Activated CD8-positive, alpha-beta memory T cell treated with anti-CD3 and anti-CD28 coated beads, Interleukin-2, amount 10 ng/mL, durations not matched to agents 7 days and 5 days (primary cell): ENCODE measurements at places on chromosomes 12 and 14.

DNA sequence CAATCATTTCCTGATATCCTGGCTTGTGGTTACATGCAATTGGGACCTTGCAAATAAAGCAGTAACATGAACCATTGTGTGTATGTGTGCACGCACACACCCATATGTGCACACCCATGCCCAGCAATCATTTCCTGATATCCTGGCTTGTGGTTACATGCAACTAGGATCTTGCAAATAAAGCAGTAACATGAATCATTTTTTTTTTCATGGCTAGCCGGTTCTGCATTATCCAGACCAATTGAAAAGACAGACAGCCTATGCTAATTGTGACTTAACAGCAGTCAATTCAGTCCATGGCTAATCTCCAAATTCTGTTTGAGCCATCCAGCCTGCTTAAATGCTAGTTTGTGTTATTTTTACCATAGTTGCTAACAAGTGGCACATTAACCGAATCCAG, 134.3 kb downstream of the TTC7B start:
- DNase-seq: no peak

- no peak for DNase-seq
Observed at GRCh38 chr14:50920482-50921230, 23.6 kb downstream of the PYGL start.

- DNase-seq: no peak
Observed at GRCh38 chr12:61521258-61521657, 738.9 kb upstream of the USP15 start.

DNA sequence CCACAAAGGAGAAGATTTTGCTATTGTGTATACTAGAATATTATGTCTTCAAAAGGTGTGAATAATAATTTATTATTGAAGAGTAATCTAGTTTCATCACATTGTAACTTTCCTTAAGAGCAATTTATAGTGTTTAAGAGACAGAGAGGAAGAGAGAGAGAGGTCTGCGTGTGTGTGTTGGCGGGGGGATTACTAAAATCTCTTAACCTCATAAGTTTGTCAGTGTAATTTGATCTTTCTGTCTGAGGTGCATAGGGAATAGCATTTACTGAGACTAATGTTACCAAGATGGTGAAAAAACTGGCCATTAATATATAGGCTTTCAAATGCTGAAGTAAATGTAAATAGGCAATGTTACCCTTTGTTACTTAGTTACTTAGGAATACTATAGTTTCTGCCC, 48.2 kb upstream of the BTG1 start:
- DNase-seq: no peak

GRCh38 chr12:202081-202731, 11.8 kb downstream of the SLC6A12 start:
- DNase-seq: no peak

DNA sequence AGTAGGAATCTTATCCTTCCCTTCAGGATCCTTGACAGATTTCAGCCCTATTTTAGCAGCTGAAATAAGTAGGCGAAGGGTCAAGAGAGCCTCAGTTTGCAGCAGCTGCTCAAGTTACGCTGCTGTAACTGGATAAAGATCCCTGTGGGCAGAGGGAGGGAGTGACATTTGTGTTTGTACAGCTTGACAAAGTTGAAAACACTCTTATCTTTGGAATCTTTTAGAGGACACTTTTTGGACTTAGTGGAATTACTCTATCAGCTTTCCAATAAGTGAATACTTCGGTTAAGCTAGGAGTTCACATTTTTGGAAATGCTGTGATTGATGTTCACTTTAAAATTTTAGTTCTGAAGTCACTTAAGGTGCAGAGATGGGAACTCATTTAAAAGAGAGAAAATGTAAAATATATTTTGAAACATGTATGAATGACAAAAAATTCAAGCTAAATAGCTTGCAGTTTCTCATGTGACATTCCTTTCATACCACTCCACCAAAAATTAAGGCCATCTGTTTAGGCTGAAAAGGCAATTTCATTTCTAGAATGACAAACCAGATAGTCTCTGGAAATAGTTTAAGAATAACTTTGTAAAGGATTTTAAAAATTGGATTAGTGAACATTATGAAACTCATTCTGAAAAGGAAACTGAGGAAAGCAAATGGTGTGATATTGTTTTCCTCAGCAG, 55.2 kb downstream of the SLC38A4 start:
- no peak for DNase-seq

- DNase-seq: no peak
Observed at GRCh38 chr14:62934439-62934838, 110.8 kb downstream of the KCNH5 start.

DNA sequence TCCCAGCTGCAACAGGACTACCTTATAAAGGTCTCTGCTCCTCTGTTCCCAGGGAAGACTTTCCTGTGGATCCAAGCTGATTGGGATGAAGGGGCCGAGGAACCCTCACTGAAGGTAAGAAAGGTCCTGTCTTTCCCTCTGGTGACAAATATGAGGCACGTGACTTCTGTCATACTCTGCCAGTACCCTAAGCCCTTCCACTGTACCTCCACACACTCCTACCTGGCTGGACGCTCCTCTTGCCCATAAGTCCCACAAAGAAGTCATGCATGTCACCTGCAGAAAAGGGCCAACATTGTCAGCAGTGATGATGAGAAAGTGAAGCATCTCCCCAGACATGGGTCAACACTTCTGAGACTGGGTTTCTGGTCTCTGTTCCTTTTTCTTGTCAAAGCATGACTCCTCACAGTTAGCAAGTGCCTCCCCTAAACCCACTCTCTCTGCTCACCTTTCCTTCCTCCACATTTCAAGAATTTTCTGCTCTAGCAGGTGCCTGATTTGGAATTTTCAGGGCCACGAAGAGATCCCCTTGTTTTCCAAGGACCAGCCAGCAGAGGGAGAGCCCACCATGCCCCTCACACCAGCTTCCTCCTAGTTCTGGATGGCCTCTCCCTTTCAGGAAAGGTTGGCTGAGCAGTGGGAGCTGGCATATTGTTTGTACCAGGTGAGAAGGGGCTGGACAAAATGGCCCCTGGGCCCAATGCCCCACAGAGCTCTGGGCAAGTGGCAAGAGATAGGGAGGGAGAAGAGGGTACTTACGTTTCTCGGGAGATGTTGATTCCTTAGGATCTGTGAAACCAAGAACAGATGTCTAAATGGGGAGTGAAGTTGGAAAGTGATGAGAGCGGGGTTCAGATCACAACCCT, 3.5 kb downstream of the TAC3 start:
- no peak for DNase-seq

DNA sequence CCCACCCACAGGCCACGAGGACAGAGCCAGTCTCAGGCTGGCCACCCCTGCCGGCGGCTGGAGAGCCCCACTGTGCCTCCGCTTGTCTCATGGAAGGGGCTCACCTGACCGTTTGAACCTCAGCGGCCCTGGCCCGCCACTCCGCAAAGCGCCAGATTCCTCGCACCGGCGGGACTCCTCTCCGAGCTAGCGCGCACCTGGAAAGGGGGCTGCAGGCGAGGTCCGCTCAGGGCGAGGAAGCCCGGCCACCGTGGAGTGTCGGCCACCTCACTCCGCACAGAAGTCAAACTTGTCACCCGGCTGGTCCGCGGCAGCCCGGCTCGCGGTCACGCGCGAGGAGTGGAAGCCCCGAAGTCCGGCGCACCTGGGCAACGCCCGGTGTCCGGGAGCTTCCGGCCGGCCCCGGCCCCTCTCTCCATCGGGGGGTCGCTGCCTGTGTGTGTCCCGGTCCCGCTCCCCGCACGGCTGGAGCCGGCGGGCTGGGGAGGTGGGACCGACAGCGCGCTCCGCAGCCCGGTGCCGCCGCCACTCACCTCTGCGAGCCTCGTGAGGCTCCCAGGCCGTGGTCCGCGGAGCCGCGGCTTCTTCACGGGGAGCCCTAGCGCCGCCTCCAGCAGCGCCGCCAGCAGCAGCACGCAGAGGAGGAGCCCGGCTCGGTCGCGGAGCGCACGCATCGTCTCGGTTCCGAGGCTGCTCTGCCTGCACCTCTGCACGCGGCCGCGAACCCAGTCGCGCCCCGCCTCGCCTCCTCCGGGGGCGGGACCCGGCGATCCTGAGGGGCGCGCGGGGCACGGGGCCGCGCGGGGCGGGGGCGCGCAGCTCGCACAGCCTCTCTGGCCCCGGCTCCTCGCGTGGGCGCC, at the start of gene ISM2:
TSS of gene ISM2 (minus strand) at position 697 of the 860 bp plus-strand sequence. CDS start at position 674, 23 bp downstream.
- DNase-seq: peak; percentile 64

DNA sequence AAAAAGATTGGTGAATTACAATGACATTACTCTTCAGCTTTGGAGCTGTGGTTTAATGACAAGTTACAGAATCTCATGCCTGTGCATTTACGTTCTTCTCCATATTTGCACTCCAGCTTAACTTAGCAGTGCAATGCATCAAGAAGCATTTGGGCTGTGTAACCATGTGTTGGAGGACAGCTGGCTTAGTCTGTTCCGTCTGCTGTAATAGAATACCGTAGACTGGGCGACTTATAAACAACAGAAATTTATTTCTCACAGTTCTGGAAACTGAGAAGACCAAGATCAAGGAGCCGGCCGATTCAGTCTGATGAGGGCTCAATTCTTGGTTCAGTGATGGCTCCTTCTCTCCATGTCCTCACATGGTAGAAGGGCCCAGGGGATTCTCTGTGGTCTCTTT, 943.5 kb downstream of the BCL11B start:
- DNase-seq: no peak

GRCh38 chr12:116563262-116563661, 4.1 kb downstream of the MAP1LC3B2 start:
- no peak for DNase-seq

DNA sequence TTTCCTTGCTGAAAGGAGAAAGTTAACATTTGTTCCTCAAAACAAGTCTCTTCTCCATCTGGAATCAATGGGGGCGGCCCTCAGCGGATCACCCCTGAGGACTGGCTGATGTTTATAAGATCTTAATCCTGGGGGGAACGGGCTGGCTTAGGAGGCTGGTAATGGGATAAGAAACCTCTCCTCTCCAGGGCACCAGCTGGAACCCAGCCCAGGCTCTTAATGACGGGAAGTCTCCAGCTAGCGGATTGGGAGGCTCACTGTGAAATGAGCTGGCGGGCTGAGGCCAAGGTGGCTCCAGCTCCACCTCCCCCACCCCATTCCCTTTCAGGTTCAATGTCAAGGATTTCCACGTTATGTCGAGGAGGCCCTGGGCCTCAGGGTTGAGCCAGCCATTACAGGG, 1133.0 kb downstream of the VRK1 start:
- no peak for DNase-seq

- no peak for DNase-seq
Observed at GRCh38 chr12:103688376-103689063, 101.4 kb downstream of the STAB2 start.

- no peak for DNase-seq
Observed at GRCh38 chr12:28770322-28770721, 378.8 kb upstream of the FAR2 start.

DNA sequence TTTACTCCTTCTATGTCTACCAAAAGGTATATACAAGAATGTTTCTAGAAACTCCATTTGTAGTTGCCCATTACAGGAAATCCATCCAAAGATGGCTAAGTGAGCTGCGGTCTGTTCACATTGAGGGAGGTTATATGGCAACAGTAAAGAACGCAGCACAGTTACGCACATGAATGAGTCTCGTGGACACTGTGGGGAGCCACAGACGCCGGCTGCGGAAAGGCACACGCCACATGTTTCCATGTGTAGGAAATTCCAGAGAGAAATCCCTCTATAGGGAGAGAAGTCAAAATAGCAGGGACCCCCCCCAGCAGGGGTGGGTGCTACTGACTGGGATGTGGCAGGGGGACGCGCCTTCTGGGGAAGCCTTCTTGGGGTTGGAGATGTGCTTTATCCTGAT, 139.0 kb upstream of the NCOR2 start:
- no peak for DNase-seq

DNA sequence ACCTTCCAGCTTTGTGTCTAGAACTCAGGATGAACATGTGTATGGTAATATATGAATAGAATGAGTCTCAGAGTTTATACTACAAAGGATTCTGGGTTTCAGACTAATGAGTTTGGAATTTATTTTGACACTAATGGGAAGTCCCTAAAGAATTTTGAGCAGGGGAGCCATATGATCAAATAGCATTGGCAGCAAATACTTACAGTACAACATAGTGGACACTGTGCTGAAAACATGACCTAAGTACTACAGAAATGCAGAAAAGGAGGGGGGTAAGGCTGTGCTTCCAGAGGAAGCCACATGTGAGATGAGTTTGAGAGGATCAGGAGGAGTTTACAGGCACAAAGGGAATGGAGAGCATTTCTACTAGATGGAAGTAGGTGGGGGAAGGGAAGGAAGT, 225.8 kb downstream of the C12orf42 start:
- DNase-seq: no peak

DNA sequence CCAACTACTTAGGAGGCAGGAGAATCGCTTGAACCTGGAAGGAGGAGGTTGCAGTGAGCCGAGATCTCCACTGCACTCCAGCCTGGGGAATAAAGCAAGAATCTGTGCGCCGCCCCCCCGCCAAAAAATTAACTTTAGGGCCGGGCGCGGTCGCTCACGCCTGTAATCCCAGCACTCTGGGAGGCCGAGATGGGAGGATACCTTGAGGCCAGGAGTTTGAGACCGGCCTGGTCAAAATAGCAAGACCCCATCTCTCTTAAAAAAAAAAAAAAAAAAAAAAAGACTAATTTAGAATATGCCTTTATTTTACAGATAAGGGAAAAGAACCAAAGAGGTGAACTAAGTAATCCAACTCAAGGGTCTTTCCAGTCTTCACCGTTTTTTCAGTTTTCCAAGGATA, 1.2 kb downstream of the KANSL2 start:
- no peak for DNase-seq

- no peak for DNase-seq
Observed at GRCh38 chr12:65449400-65449799, 170.9 kb downstream of the MSRB3 start.

DNA sequence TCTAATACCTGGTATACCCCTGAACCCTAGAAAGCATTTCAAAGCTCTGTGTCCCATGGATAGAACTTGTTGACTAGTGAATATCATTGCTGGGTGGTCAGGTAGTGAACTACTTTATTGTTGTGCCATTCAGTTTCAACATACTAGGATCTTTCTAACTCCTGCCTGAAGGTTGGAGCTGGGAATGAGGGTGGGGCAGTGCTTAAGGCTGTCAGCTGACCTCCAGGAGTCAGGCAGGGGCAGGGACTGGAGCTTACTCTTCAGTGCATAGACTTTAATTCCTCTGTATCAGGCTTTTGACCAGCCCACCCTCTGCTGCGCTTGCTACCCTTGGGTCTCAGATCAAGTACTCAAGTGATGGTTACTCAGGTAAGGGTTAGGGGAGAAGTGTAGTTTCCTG, 102.6 kb upstream of the RFX4 start:
- no peak for DNase-seq

- no peak for DNase-seq
Observed at GRCh38 chr14:88463318-88463717, 77.9 kb downstream of the SPATA7 start.

DNA sequence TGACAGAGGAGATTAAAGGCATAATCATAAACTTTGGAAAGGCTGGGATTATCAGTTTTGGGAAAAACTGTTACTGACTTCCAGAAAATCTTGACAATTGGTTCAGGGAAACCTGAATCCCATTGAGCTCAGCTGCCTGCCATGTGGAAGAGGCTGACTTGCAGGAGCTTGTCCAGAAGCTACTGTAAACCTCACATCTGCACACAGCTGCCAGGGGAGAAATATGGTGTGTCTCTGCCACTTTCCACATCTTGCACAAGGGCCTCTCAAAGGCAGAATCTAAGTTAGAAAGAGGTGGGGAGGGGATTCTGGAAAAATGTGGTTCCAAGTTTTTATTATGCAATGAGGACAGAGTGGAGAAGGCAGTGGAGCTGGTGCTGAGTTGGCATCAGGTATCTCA, 8.7 kb upstream of the BHLHE41 start:
- no peak for DNase-seq
